Stimulated activated CD4-positive, alpha-beta T cell treated with anti-CD3 and anti-CD28 coated beads, Interleukin-1b, Interleukin-23, amount 100 ng/mL, for 48 hours (primary cell): ENCODE measurements at places on chromosomes 13 and 19.

- no peak for DNase-seq
These were observed 26.2 kb downstream of the EXOSC8 start for GRCh38 chr13:37026771-37027170.

- DNase-seq = no peak
These were observed 120.1 kb upstream of the CSNK1A1L start for GRCh38 chr13:37225414-37226070.

DNA sequence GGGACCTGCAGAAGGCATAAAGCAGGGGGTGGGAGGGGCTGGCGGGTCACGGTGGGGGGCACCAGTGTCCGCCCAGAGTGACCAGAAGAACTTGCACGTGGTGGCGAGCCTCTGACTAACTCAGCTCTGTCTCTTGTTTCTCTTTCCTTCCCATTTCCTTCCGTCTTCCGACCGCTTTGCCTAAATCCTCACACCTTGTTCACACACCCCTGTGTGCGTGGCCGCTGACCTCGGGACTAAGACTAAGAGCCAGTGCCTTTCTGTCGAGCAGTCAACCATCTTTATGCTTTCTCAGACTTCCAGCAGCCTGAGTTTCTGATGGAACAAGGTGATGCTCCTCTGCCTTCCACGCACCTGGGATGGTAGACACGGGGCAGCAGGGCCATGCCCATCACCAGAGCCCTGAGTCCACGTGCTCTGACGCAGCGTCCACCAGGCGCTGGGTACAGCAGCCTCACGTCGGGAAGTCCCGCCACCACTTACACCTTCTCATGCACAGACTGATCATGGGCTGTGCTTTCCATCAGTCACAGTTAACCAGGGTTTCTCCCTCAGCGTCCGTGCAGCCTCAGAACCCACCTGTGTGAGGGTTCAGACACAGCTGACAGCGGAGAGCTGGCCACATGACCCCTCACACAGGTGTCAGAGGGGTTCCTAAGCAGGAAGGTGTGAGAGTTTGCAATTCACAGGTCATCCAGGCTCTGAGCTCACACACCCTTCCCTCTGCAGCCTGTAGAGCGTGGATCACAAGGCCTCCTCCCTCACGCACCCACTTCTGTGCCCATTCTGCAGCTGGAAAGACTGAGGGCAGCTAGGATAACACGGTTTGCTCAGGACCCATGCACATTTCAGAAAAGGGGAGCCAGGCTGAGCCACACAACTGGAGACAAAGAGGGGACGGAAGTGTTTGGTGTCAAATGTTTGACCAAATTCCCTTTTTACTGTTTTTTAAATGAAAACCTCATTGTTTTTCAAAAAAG is 90.7 kb upstream of the MCF2L start:
- DNase-seq = no peak

- DNase-seq = no peak
These were observed 117.7 kb downstream of the FREM2 start for GRCh38 chr13:38804536-38804935.

DNA sequence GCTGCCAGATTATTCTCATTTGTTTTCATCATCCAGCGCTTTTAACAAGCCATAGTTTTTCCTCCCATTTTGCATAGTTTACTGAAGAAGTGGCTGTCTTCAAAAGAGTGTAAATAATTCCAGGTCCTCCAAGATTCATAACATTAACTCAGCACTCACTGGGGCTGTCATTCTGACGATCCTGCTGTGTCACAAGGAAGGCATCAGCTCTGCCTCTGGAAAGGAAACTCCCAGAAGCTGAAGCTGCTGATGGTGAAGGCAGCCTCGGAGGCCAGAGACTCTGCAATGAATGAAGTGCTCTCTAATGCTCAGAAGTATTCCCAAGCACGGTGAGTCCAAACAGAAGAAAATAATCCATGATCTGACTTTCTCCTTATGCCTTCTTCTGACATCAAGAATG is 60.0 kb downstream of the FLT1 start:
- no peak for DNase-seq

DNA sequence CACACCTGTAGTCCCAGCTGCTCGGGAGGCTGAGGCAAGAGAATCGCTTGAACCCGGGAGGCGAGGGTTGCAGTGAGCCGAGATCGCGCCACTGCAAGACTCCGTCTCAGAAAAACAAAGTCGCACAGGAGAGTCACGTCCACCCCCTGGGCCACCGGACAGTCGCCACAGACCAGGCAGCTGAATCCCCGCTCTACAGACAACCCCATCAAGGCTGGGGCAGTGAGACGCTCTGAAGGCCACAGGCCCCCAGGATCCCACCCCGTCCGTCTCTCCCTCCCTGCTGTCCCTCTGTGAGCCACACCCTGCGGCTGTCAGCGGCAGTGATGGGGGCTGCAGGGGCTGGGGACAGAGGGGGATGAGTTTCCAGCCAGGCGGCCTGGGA is 15.5 kb upstream of the PTBP1 start:
- DNase-seq = no peak

GRCh38 chr19:14315433-14315832 is 65.8 kb upstream of the ADGRE5 start:
- DNase-seq = no peak

GRCh38 chr13:80083853-80084676 is 256.9 kb downstream of the SPRY2 start:
- DNase-seq = no peak

DNA sequence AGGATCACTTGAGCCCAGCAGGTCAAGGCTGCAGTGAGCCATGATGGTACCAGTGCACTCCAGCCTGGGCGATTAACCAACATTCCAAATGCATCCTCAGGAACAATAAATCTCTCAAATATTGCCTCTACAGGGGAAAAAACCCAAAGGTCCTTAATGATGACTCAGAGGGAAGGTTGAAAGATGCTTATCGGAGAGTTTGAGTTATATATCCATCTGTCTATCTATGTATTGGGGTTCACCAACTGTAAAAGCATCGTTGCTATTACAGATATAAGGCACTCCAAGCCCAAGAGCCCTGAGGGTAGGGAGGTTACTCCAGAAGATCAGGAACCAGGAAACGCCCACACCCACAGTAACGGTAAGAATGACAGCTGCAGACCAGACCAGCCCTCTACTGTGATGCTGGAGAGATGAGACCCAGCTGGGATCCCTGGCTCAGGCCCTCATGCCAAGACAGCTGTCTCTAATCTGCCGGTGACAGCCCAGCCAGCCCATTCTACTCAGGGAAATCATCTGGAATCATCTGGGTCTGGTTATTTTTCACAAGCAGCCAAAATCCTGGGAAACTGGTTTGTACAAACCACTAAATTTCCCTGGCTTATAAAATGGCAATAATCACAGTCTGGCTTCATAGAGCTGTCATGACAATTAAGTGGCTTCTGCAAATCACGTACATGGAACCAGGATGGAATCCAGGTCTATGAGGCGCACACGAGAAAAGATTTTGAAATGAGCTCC is 23.8 kb downstream of the TEX101 start:
- DNase-seq = no peak

DNA sequence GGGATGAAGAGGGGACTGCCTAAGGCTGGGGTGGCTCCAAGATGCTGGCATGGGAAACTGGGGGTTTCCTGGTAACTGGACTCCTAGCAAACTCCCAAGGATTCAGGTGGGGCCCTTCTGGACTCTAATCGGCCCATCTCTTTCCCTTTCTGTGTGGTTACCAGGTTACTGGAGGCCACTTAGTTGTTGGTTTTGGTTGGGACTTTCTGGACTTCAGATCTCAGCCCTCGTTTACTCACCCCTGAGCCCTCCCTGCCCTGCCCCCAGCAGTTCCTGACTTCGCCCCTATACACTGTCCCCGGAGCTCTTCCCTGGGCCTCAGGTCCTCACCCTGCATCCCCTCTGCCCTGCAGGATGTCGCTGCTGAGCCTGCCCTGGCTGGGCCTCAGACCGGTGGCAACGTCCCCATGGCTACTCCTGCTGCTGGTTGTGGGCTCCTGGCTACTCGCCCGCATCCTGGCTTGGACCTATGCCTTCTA is 328 bp downstream of the CYP4F12 start:
- DNase-seq = no peak
